Naive thymus-derived CD4-positive, alpha-beta T cell (primary cell): ENCODE measurements at places on chromosomes 1 and 21. TPM values are rescaled to one million over a fixed set of nuclear protein-coding genes. Genes with fewer than 3 reads are reported as not detected.

GRCh38 chr1:31400393-31400792 is 12.6 kb upstream of the SERINC2 start:
- DNase-seq = no peak

- no peak for DNase-seq
Measured at GRCh38 chr1:182668521-182669054, 15.8 kb downstream of the RGS8 start.

The C1orf226 gene
- polyA plus RNA-seq = not detected

- DNase-seq = peak; percentile 66
Measured at GRCh38 chr1:89608984-89609725, 23.8 kb upstream of the LRRC8C start.

The EFNA1 gene
- 16.8 TPM for polyA plus RNA-seq

DNA sequence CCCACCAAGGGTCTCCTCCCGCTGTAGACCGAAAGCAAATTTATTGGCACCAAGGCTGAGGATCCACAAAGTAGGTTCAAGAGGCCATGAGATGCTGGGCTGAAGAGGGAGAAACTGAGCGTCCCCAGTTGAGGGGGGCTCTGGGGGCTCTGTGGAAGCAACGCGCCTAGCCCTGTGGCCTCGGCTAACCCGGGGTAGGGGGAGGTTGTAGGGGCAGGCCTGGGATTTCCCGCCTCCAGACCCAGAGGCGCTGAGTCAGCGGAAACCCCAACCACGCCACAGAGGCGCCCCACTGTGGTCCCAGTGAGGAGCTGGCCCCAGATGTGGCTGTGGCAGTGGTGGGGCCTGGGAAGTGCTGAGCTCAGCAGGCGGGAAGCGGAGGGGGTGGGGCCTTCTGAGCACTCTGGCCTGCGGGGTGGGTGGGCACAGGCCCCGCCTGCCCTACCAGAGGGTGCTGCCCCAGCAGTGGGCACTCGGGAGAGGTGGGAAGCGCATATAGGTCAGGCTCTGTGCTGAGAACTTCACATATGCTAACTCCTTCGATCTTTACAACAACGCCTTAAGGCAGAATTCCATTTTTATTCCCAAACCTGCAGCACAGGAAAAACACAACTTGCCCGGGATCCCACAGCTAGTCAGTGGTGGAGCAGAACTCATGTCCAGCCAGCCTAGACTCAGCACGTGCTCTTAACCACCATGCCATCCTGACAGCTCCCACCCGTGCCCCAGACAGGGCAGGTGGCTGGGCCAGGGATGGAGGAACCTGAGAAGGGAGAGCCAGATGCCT is 1.5 kb upstream of the COL16A1 start:
- peak; percentile 80 for DNase-seq

The RHBG gene
- not detected for polyA plus RNA-seq

DNA sequence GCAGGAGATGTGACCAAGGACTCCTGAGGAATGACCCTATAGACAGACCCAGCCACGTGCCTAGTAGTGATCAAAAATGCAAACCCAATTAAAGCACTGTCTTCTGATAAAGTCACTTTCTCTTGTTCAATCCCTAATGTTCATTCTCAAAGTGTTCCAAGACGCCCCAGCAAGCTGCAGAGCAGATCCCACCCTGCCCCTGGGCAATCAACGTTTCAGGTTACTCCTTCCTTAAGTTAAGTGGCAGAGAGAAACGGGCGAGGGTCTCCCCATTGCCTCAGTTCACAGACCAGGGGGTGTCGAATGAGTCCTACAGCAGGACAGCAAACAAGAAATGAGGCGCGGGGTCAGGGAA is 699 bp upstream of the RGS2 start:
- DNase-seq = no peak

- DNase-seq = no peak
Measured at GRCh38 chr1:166031932-166032571, 134.7 kb downstream of the FAM78B start.

GRCh38 chr21:44489962-44490361 is 34.7 kb downstream of the LRRC3 start:
- no peak for DNase-seq

The EXTL1 gene
- polyA plus RNA-seq = not detected

- DNase-seq = no peak
Measured at GRCh38 chr1:5733596-5733995, 258.6 kb downstream of the NPHP4 start.

DNA sequence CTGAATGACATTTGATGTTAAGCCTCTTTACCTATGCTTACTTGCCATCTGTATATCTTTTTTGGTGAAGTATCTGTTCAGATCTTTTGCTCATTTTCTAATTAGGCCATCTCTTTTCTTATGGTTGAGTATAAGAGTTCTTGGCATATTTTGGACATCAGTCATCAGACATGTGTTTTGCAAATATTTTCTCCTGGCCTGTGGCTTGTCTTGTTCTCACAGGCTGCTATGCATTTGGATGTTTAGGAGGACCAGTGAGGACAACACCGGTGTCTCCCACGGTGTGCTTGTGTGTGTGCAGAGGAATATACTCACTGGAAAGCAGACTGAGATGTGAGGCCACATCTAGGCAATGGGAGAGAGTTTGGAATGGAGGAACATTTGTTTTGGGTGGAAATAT is 87.1 kb upstream of the LYST start:
- no peak for DNase-seq

- no peak for DNase-seq
Measured at GRCh38 chr1:172894349-172895049, 156.2 kb downstream of the TNFSF18 start.

The HSD11B1 gene
- polyA plus RNA-seq = 0.54 TPM

- DNase-seq = no peak
Measured at GRCh38 chr1:164719676-164720439, 160.9 kb downstream of the PBX1 start.

The GPR61 gene
- polyA plus RNA-seq = not detected

The S100A11 gene
- 210 TPM for polyA plus RNA-seq
